ENCODE measurements at places on chromosomes 13 and 19. TPM values are rescaled to one million over a fixed set of nuclear protein-coding genes. Genes with fewer than 3 reads are reported as not detected.

The RINL gene
- 7.4 TPM for polyA plus RNA-seq

The IGFL3 gene
- not detected for polyA plus RNA-seq

The EPSTI1 gene
- polyA plus RNA-seq = 13.6 TPM

The IL17D gene
- polyA plus RNA-seq = 7.2 TPM

DNA sequence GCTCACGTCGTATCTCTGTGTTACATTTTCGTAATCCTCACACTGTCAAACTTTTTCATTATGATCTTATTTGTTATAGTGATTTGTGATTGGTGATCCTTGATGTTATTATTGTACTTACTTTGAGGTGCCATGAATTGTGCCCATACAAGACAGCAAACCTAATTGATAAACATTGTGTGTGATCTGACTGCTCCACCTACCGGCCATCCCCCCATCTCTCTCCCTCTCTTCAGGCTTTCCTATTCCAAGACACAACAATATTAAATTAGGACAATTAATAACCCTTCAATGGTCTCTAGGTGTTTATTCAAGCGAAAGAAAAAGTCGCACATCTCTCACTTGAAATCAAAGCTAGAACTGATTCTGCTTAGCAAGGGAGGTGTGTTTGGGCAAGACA is 349.3 kb downstream of the RBM26 start:
- no peak for DNase-seq

GRCh38 chr19:8398311-8398771 is 8.2 kb downstream of the RAB11B start:
- DNase-seq = peak; percentile 50

- DNase-seq = no peak
These were observed 127.9 kb downstream of the SLITRK6 start for GRCh38 chr13:85671336-85671735.

DNA sequence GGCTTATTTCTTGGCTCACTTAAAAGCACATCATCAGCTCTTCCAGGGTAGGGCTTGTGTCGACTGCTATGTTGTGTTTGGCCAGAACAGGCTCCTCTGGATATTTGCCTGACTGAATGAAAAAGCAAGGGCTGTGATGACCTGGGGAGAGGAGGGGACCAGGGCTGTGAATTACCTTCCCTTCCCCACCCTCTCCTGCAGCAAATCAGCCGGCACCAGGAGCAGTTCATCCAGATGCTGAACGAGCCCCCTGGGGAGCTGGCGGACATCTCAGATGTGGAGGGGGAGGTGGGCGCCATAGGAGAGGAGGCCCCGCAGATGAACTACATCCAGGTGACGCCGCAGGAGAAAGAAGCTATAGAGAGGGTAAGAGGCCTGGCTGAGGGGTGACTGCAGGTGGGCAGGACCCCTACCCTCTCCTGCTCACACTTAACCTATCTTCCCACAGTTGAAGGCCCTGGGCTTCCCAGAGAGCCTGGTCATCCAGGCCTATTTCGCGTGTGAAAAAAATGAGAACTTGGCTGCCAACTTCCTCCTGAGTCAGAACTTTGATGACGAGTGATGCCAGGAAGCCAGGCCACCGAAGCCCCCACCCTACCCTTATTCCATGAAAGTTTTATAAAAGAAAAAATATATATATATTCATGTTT is 4.4 kb downstream of the GADD45GIP1 start:
- no peak for DNase-seq

GRCh38 chr19:28463493-28464053 is 749.4 kb downstream of the UQCRFS1 start:
- DNase-seq = no peak

DNA sequence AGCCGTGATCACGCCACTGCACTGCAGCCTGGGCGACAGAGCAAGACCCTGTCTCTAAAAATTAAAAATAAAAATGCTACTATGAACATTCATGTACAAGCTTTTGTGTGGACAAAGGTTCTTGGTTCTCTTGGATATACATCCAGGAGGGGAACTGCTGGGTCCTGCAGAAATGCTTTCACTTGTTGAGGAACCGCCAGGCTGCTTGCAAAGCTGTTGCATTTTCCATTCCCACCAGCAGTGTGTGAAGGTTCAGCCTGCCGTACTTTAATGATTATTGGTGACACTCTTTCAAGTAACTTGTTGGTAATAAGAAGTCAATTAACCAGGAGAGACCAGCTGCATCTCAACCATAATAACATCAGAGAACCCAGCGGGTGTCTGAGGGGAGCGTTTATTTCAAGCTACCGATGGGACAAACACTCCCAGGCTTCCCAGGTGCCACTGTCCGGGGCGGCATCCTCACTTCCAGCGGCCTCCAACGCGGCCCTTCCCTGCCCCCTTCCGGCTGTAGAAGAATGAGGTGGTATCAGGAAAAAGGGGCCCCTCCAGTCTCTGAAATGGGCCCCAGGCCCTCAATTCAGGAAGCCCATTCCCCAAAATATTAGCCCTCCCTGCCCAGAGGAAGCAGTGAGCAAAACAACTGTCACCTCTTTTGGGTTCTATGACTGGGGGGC is 15.2 kb upstream of the PPP1R12C start:
- no peak for DNase-seq

DNA sequence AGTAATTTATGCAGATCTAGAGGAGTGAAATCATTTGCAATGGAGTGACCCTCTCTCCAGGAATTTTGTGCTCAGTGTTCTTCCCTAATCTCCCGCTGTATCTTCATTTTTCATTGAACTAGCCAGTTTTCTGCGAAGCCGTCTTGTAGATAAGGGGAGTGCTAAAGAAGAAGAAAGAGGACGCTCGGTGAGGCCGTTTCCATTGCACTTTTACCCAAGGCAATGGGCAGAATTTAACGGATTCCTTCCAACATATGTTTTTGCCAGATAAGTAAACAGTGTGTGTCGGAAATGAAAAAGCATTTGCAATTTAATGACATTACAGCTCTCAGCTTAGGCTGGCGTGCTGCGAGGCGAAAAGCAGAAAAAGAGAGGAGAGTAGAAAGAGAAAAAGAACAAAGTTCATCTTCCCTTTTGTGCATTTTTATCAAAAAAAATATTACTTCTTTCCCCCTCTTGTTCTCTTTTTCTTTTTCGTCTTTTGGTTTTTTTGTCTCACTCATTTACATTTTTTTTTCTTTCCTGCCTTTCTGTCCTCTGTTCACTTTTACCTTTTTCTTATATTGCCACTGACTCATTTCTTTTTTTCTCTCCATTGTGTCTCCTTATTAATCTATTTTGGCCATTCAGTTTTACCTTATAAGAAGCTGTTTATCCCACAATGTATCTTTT is 49.9 kb downstream of the SOX21 start:
- DNase-seq = no peak

DNA sequence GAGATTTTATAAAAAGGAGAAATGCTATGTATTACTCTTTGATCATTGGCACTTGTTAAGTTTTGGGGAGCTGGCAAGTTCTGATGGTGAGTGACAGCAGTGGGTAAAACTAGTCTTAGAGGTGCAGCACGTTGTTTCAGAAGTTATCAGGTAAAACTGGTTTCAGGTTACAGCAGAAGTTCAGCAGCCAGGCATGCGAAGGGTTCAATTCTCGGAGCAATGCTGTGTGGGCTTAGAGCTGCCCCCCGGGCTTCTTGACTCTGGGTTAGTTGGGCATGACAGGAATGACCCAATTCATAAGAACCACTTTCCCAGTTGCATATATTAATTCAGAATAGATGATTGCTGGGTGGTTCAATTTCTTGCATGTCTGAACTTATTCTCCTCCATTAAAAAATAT is 34.8 kb downstream of the ING1 start:
- DNase-seq = peak; percentile 27

- DNase-seq = no peak
These were observed 5.3 kb downstream of the TMPRSS9 start for GRCh38 chr19:2365201-2365970.

DNA sequence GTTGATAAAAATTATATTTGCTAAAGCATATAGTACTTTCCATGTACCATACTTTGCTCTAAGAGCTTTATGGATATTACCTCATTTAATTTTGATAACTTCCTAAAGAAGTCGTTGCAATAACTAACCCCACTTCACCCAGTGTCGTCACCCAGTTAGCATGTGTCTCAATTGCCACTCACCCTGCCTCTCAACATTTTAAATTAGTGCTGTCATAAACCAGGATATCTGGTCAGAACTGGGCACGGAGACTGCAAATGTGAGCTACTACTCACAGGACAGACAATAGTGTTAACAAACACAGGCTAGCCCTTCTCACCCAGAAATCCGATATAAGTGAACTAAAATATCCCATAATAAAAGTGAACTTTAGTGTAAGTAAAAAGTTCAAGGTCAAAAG is 430.6 kb downstream of the KLF12 start:
- no peak for DNase-seq

DNA sequence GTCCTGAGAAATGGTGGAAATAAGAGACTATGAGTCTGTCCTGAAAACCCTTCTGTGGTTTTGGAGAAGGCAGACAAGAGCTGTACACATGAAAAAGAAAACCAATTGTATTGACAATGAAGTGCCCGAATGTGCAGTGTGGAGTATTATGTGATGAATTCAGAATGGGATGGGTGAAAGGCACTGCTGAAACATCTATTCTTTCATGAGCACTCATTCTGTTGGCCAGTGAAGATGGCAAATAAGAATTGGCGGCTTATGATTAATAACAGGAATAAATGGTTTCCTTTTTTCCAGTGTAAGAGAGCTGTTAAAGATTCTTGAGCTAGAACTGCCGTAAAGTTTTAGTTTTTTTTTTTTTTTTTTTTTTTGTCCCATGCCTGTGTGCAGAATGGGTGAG is 5.7 kb downstream of the POLR1D start:
- no peak for DNase-seq

DNA sequence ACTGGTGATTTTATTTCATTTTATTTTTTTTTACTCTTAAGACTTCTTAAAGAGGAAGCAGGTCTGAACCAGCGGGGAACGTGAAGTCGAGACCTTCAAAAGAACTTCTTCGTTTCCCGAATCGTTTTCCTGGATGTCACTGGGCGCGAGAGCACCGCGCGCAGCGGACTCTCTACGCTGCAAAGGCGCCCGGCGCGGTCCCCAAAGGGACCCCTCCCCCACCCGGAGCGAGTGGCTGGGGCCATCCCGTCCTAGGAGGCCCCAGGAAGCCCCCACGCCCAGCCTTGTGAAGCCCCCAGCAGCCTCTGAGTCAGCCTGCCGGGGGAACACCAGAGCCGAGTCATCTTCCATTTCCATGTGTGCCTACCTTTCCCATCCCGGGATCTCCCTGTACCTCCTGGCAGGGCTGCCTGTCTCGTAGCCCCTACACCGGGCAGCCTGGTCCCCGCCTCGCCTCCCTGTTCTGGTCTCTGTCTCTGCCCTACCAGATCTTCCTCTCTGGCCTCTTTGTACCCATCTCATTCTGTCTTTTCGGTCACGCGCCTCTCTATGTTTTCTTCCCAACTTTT is 608 bp downstream of the CD70 start:
- DNase-seq = no peak

GRCh38 chr13:65725006-65725405 is 1505.1 kb downstream of the PCDH9 start:
- DNase-seq = no peak
